ENCODE measurements at places on chromosomes 2 and 18.

GRCh38 chr2:54067851-54068375 is 47.5 kb upstream of the ACYP2 start:
- no peak for DNase-seq

DNA sequence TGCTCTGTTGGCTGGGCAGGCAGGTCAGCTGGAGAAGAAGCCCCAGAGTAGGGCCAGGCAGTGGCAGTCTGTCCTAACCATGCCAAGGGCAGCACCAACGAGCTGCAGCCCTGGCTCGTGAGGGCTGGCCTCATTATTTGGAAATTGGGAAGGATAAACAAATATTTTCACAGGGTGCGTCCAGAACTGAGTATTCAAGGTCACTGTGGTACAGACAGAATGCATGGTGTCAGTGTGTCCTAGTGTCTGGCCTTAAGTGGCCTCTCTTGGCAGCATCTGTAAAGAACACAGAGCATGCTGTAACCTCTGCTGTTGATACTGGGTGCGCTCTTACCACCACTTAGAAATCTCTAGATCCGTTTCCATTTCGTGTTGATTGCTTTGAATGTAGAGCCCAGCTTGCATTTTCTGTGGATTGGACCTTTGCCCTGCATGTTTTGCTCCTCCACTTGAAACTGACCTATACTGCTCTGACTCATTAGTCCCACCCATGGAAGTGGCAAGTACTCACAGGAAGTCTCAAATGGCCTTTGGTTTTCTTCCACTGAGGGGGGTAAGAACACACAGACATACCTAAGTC is 88.2 kb downstream of the GREB1L start:
- DNase-seq = no peak

DNA sequence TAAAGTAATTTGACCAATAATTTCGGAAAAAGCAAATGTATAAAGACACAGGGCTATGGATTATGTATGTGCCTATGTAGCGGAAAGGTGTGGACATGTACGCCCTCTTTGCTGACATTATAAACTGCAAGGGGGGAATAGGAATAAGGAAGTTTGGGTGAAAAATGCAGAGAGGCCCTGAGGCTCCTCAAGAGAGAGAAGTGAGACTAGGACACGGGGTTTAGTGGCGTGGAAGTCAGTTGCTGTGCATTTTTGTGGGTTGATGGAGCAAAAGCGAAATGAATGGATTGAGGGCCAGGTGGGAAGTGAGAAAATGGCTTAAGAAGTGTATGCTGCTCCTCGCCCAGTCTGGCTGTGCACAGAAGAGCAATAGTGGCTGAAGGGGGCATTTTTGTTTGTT is 96.2 kb upstream of the B3GNT7 start:
- DNase-seq = peak; percentile 83

DNA sequence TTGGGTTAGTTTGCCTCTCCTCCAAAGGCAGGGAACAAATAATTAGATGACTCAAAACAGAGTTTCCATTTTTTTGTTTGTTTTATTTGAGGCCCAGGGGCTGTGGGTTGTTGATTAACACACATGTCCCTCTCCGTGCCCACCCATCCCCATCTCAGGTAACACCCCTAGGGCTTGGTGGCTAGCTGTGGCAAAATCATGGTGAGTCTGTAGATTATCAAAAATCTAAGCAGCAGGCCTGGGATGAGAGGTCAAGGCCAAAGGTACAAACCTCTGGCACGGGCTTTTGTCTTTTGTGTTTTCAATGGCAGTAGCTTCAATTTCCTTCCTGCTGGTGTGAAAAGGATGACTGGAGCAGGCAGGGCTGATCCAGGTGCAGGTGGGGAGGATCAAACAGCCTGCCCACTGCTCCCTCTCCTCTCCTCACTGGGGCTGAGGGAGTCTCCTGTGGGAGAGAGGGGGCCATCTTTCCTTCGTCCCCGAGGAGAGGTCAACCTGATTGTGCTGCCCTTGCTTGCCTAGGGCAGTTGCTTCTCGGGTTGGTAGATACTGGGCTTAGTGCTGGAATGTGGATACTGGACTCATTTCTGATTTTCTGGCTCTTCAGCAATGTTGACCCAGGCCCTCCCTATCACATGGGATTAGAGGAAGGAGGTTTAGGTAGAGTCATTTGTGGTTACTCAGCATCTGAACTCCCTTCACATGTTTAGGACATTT is 31.9 kb upstream of the EML4 start:
- DNase-seq = no peak

GRCh38 chr18:66833646-66834045 is 229.8 kb upstream of the CDH19 start:
- DNase-seq = no peak

DNA sequence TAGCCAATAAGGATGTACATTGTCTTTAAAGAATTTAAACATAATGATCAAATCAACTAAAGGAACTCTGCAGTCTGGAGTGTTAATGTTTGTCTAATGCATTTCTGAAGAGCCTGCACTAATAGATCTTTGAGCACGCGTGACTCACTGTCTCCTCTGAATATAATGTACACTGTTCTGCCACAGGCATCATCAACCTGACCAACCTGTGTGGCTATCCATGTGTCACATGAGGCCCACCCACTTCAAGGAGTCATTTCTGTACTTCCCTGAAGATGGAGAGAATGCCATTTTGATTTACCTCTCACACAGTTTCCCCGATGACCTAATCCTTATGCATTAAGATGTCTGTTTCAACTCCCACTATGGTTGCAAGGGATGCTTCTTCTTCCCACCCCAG is 434.0 kb upstream of the SPHKAP start:
- no peak for DNase-seq
